ENCODE measurements at places on chromosomes 1 and 21.

GRCh38 chr1:117793413-117793812 is 136.0 kb downstream of the GDAP2 start:
- no peak for DNase-seq

DNA sequence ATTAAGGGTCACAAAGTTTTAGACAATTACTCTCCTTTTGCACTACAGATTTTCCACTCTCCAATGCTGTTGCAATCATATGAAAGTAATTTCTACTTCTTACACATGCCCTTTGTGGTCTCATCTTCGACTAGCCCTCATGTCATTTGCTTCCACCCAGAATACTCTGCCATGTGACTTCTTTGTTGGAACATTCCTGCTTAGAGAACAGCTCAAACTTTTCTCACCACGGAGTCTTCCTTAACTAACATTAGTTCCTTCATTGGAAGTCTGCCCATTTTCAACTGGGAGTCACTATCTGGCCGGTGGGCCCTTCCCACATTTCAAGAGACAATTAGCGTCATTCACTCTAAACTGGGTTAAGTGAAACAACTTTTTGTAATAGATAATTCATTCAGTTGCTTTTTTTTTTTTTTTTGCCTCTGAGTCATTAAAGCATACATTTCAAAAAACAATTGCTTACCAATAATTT is 142.6 kb upstream of the PALMD start:
- no peak for DNase-seq

- no peak for DNase-seq
Observed at GRCh38 chr1:169217636-169218035, 111.1 kb downstream of the ATP1B1 start.

DNA sequence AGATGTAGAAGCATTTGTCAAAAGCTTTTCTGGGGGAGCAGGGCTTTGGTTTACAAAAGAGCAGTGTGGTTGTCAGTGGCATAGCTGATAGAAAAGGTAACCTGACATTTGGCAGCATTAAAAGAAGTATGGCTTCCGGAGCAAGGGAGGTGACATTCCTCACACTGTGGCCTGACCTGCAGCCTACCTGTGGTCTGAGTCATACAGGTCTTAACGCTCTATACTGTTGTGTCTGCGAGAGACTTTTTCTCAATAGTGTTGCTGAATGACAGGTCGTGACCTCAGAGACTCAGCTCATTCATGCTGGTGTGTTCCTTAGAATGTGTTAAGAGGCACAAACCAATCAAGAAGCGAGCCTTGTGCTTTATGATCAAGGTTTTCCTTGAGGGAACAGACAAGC is 19.3 kb downstream of the PHGDH start:
- DNase-seq, result no peak

DNA sequence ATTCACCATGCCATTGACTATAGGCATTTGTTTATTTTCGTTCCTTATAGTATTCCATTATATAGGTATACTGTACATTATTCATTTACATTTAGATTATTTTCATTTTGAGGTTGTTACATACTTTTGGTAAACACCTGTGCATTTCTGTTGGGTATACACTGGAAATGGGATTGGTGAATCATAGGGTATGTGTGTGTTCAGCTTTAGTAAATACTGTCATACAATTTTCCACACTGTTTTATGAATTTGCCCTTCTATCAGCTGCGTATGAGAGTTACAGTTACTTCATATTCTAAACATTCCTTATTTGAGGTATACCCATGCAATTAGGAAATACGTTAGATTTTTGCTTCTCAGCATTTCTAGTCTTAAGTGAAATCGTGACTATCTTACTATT is 55.1 kb upstream of the FASLG start:
- DNase-seq, result no peak

- no peak for DNase-seq
Observed at GRCh38 chr1:2570332-2570731, 14.2 kb downstream of the TNFRSF14 start.

DNA sequence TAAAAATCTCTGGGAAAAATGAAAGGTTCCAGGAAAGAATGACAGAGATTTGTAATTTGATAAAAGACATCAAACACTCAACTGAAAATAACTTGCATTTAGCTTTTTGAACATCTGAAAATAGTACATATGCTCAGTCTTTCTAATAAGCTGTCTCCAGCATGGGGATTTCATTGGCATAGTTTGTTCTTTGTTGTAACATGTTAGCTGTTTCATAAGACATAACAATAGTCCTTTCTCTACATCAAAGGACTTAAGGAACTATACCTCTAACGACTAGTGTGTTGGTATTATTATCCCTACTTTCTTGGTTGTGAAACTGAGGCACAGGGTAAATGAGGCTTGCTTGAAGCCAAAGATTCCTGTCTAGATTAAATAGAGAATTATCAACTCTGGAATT is 22.0 kb downstream of the EIF2B3 start:
- no peak for DNase-seq

DNA sequence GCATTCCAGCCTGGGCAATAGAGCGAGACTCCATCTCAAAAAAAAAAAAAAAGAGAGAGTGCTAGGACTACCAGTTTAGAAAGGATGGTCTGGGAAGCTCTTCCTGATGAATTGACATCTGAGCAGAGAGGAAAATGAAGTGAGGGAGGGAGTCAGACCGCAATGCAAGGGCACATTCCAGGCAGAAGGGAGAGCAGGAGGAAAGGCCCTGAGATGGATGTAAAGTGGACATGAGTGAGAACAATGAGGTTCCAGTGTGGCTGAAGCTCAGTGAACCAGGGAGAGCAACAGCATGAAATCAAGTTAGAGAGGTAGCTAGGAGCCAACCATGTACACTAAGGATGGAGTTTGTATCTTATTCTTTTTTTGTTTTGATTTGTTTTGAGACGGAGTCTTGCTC is 55.9 kb upstream of the SPOCD1 start:
- DNase-seq, result no peak

- no peak for DNase-seq
Observed at GRCh38 chr21:41769521-41769920, 2.7 kb upstream of the RIPK4 start.

DNA sequence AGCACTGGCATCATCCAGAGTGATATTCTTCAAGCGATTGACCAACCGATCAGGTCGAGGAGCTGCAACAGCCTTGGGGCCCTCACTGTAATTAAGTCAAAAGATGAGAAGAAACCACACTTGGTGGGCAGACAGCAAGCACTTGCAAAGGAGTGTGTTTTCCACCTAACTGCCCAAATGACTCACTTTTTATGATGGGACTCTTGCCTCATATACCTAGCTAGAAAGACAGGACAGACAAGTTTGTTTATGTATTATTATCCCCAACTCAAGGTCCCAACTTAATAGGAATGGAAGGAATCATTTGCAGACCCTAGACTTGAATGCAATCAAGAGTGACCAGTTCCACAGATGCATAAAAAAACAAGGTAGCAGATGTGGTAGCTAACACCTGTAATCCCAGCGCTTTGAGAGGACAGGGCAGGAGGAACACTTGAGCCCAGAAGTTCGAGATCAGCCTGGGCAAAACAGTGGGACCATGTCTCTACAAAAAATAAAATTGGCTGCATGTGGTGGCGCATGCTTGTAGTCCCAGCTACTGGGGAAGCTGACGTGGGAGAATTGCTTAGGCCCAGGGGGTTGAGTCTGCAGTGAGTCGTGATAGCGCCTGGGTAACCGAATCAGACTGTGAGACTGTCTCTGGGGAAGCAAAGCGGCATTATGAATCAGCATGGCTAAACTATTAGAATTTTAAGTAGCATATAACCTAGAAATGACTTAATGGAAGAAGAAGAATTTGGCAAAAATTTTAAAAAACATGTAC is 2.3 kb upstream of the NRAS start:
- DNase-seq, result no peak

DNA sequence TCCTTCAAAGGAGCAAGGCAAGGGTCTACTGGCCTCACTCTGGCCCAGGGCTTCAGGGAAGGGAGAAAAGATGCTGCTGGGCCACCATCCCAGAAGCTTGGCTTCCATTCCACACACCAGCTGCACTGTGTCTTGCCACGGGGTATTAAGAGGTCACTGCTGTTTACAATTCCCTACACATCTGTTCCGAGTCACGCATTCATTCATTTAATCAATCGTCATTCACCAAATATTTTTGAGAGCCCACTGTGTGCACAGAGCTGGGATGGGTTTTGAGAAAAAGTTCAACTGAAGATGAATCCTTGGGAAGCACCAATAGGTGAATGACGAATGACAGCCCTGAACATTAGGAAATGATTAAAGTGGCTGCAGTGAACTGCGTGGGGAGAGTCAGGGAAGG is 101.7 kb downstream of the NAV1 start:
- no peak for DNase-seq

GRCh38 chr1:166603296-166603695 is 236.0 kb upstream of the POGK start:
- no peak for DNase-seq

GRCh38 chr1:164519426-164519825 is 39.6 kb upstream of the PBX1 start:
- DNase-seq, result no peak

- DNase-seq, result no peak
Observed at GRCh38 chr1:212515329-212515760, 82.6 kb downstream of the NENF start.

GRCh38 chr1:232057217-232057895 is 430.8 kb downstream of the DISC1 start:
- no peak for DNase-seq

- DNase-seq, result no peak
Observed at GRCh38 chr1:2802421-2802961, 998 bp upstream of the TTC34 start.

- DNase-seq, result no peak
Observed at GRCh38 chr1:65404941-65405340, 15.5 kb upstream of the LEPR start.

GRCh38 chr1:228782662-228783417 is 47.6 kb downstream of the RHOU start:
- DNase-seq, result no peak

DNA sequence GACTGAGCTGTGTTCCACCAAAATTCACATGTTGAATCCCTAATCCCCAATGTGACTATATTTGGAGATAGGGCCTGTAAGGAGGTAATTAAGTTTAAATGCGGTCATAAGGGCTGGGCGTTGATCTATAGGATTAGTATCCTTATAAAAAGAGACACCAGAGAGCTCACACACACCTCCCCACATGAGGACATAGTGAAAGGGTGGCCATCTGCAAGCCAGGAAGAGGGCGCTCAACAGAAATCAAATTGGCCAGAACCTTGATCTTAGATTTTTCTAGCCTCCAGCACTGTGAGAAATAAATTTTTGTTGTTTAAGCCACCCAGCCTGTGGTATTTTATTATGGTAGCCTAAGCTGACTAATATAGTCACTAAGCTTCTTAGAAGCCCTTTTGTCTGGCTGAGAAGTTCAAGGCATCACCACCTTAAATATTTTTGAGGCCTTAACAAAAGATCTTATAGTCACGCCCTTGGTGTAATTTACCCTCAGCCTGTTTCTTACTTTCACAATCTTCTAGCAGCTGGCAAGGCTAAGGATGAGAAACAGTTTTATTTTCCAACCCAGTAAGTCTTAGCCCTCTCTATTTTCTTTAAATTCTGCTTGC is 28.8 kb downstream of the GORAB start:
- no peak for DNase-seq

GRCh38 chr1:150529017-150529416 is 13.5 kb downstream of the FALEC start:
- DNase-seq, result no peak

DNA sequence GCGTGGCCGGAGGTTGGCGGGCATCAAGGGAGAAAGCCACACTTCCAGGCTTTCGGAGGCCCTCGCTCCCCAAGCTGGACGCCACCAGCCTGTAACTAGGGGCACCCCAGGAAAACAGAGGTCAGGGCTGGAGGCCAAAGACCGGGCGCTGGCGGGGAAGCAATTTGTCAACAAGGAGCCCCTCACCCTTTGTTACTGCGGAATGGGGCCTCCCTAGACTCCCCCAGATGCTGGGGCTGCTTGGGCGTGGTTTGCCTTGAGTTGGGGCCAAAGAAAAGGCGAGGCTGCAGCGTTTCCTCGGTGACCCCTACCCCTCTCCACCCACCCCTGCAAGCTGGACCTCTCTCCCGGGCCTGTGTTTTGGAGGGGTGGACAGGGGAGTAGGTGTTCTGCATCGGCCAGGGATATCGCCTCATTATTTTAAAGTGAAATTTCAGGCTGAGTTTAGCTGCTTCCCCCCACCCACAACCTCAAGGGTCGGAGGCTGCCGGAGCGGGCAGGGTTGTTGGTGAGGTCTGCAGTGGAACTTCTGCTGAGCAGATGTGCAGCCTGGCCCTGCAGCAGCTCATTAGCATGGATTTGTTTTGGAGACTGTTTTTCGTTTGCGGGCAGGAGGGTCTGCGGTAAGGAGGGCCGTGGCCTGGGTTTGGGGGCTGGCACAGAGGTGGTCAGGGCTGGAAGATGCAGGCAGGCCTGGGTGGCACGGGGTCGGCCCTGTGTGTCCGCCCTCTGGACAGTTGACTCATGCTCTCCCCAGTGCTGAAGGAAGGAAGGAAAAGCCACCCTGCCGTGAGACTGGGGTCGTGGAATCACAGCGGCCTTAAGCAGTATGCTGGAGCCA is 1.5 kb downstream of the NBL1 start:
- no peak for DNase-seq

DNA sequence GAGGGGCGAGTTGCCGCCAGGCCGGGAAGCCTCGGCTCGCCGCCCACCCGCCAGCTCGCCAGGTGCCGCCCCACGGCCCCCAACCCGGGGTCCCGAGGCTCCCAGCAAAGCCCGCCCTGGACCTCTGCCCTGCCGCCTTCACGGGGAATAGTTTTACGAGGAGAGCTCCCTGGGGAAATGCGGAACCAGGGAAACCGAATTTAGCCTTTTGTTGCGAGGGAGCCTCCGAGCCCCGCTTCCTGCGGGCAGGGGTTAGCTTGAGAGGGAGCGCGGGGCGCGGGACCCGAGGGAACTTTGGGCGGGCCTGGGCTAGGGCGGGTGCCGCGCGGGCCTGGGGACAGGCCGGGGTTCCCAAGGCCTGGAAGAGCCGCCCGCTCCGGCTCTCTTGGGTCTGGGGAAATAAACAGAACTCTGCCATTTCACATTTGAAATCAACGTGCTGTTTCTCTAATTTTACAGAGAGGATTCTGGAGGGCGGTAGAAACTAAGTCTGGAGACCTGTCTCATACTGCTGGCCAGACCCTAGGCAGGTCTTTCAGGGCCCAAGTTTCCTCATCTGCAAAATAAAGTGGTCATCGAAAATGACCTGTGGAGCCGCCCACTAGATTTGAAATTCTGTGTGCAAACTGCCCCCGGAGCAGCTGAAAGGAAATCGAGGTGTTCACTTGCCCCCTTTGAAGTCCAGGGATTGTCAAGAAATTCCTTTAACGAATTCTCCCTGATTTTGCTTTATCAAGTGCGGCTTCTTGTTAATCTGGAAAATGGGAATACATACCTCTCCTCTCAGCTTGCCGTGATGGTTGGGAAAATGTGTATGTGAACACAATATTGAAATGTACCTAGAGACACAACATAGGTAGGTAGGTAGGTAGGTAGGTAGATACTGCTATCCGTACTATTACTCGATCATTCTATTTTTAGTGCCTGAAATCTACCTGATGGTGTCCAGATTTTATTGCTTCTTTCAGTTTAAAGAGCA is 749 bp upstream of the GLUL start:
- DNase-seq, result no peak

Measured in T-helper 22 cell (primary cell).